Stomach (tissue), 19 donors: ENCODE measurements at places on chromosomes 5 and 9. TPM values are rescaled to one million over a fixed set of nuclear protein-coding genes. Genes with fewer than 3 reads are reported as not detected.

SDHA gene
- 130 TPM for total RNA-seq

FOXD4 gene
- total RNA-seq, result not detected

IL5 gene
- not detected for total RNA-seq

OR1Q1 gene
- not detected for total RNA-seq

ECSCR gene
- total RNA-seq, result 15.2 TPM

POU5F2 gene
- 8.3 TPM for total RNA-seq

FGF18 gene
- total RNA-seq, result not detected

TXNDC8 gene
- total RNA-seq, result not detected

CCDC152 gene
- total RNA-seq, result 1.5 TPM

IL17B gene
- total RNA-seq, result 31.0 TPM

RNF20 gene
- total RNA-seq, result 9.0 TPM

SLC6A7 gene
- not detected for total RNA-seq

DNA sequence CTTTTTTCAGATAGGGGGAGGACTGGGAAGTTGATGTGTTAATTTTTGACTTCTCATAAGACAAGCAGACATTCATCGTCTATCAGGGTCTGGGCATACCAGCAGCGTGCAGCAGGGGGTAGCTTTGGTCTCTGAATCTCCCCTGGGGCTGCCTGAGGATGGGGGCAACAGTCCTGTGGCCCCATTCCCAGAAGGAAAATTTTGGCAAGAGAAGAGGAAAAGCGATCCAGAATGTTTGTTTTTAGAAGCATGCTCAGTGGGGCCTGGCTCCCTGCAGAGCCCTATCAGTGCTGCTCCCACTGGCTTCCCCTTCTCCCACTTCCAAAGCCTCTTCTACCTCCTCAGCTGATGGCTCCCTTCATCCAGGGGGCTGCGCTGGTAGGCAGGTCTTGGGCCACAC, 194.8 kb upstream of the IL12B start:
- peak; percentile 8 for DNase-seq

- no peak for DNase-seq
These were observed 177.2 kb upstream of the TUT7 start for GRCh38 chr9:86531273-86531970.

DNA sequence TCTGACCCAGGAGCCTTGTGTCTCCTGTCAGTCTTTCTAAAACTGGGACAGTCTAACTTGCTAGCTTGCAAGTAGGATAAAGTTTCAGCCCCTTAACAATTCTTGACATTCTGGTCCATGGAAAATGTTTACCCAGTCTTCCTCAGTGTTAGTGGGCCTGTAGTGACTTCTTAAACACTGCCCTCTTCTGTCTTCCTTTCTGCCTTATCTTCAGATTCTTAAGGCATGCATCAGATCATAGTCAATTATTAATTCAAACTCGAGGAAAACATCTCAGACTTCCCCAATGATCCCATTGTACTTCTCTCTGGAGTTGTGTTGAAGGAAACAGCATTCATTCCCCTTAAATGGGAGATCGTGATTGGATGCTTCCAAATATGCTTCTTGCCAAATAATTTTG, 1199.8 kb downstream of the DTWD2 start:
- DNase-seq, result no peak

DNA sequence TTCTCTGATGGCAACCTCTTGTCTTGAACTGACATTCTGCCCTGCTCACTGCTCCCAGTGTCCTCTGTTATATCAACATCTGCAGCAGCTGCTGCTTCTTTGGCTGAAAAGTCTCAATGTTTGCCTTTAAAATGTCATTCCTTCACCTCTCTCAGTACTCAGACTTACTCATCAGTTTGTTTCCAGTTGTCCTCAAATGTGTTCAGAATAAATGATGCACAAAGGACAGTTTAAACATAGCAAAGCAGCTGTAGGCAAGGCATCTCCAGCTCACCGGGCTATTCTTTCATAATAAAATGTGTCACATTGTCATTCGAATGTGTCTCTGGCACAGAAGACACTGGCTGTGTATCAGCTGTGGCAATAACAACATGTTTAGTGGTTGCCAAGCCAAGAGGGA, 590.9 kb upstream of the ZNF608 start:
- no peak for DNase-seq

- no peak for DNase-seq
These were observed 55.9 kb downstream of the SECISBP2 start for GRCh38 chr9:89374176-89374575.

DNA sequence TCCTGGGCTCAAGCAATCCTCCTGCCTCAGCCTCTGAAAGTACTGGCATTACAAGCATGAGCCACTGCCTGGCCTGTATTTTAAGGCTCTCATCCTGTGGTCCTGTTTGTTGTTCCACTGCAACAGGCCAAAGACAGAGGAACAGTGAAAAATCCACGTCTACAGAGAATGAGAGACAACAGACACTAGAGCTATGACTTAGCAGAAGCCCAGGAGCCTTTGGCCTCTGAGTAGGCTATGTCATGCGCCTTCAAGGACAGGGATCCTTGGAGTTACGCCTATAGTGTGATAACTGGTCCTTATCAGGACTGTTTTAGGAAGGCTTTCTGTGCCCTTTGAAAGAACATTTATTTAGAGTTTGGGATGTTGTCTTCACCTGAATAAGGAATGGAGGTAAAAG, 10.5 kb downstream of the POC5 start:
- DNase-seq, result no peak

DNA sequence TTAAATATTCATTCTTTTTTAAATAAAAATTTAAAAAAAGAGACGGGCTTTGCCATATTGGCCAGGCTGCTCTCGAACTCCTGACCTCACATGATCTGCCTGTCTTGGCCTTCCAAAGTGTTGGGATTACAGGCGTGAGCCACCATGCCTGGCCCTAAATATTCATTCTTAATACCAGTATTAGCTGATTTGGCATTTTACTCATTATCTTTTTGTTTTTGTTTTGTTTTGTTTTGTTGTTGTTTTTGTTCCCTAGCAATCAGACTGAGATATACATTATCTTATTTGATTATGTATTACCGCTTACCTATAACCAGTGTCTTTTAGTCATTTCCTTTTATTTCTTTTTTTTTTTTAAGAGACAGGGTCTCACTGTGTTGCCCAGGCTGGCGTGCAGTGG, 37.9 kb downstream of the RNF44 start:
- DNase-seq, result no peak

DNA sequence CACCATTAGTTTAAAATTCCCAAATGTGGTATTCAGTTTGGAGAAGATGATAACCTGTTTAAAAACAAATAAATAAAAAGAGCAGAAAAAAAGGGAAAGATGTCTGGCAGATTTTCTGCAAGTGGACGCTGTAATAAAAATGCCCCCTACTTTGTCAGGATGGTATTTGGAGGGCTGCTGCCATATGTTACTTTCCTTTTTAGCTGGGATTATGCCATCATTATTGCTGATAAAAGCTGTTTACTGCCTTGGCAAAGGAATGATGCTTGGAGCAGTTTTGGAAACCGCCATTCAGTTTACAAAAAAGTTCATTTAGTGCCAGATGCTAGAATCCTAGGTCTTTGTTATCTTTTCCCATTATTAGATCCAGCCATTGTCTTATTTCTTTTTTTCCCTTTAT, 104.8 kb downstream of the PBX3 start:
- no peak for DNase-seq

DNA sequence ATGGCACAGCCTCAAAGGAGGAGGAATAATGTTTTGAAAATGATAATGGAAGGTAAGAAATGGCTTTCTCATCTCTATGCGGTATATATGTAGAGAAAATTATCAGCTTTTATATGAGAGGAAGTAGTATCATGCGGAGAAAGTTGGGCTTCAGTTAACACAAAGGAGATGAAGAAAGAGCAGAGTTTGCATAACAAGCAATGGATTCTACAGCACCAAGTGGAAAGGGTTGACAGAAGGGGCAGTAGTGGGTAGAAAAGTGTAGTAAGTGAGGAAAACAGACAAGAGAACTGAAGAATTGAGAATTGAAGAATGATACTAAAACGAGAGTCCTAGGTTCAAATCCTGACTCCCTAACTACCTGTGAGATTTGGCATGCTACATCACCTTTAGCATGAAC, 51.0 kb downstream of the GNG10 start:
- DNase-seq, result no peak

DNA sequence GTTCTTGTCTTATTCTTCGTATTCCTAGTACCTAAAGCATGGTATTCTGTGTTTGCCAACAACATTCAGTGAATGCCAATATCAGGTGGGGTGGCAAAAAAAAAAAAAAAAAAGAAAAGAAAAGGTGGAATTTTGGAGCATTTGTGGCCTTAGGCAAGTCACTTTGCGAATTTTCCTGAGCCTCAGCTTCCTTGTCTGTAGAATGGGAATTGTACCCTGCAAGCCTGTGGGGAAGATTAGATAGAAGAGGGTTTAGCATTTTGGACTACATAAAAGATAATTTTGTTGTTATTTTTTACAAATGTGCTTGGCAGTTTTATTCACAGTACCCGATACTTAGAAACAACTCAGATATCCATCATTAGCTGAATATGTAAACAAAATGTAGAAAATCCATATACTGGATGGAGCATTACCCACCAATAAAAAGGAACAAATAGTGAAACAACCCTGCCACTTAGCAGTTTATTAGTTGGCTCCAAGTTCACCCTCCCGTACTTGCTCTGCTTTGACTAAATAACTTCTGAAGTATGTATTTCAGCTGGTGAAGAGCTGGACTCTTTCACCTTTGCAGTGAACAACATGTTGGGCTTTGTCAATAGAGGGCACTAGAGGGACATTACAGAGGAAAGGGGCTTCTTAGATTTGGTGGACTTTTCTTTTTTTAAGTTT, 13.6 kb downstream of the UBE2D2 start:
- no peak for DNase-seq

GRCh38 chr9:104494808-104495207, 9.3 kb upstream of the OR13F1 start:
- no peak for DNase-seq

DNA sequence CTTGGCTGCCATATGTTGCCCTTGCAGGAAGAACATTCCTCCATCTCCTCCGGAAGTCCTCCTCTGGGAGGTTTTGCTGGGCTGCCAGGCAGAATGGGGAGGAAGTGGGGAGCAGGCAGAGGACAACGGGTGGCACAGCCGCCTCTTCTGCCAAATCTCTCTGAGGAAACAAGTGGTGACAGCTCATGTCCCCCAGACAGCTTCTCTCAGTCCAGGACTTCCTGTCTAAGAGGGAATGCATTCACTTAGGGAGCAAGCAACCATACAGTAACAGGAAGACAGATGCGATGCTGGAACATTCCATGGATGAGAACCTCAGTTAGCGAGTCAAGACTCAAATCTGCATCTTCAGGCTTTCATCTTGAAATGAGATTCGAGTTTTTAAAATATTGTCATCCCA, 701.0 kb downstream of the SEMA5A start:
- DNase-seq, result no peak

GRCh38 chr5:124528838-124529237, 217.6 kb downstream of the ZNF608 start:
- DNase-seq, result no peak

DNA sequence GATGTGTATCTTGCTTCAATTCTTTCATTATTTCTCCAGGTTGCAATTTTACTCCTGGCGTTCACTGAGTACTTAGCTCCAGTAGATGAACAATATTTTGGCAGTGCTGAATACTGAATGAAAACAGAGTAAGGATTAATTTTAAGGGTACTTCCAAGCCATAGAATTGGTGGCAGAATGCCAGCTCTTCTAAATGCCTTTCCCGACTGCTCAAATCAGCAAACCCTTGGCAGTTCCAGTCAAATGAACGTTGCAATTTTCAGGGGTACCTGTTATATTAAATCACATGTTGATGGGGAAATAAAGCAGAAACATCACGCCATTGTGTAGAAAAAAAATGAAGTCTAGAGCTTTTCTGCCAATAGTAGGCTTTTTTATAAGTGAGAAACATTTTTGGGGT, 282.4 kb upstream of the RPS23 start:
- no peak for DNase-seq

- no peak for DNase-seq
These were observed 1.6 kb downstream of the GTF3C4 start for GRCh38 chr9:132671620-132672412.

GRCh38 chr5:172144291-172144815, 43.7 kb downstream of the STK10 start:
- DNase-seq, result no peak

DNA sequence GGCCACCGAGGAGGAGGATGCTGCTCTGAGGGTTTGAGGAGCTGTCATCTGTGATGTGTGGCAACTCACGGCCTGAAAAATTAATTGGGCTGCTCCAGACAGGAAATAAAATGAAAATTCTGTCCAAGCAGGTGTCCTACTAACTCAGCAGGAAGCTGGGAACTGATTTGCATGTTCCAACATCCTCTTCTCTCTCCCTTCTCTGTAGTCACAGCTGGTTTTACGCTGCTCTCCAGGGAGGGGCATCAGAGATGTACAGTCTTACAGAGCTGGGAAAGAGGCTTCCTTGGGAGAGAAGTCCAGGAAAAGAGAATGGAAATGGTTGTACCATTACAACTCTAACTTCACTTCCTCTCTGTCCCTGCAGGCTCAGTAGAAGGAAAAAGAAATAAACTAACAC, 24.2 kb upstream of the SIL1 start:
- DNase-seq, result no peak

- DNase-seq, result no peak
These were observed 452.0 kb upstream of the DMAC1 start for GRCh38 chr9:8251566-8251965.

GRCh38 chr5:74303578-74303977, 336.9 kb downstream of the ENC1 start:
- DNase-seq, result no peak

GRCh38 chr5:107666051-107666655, 4.6 kb downstream of the EFNA5 start:
- DNase-seq, result no peak

DNA sequence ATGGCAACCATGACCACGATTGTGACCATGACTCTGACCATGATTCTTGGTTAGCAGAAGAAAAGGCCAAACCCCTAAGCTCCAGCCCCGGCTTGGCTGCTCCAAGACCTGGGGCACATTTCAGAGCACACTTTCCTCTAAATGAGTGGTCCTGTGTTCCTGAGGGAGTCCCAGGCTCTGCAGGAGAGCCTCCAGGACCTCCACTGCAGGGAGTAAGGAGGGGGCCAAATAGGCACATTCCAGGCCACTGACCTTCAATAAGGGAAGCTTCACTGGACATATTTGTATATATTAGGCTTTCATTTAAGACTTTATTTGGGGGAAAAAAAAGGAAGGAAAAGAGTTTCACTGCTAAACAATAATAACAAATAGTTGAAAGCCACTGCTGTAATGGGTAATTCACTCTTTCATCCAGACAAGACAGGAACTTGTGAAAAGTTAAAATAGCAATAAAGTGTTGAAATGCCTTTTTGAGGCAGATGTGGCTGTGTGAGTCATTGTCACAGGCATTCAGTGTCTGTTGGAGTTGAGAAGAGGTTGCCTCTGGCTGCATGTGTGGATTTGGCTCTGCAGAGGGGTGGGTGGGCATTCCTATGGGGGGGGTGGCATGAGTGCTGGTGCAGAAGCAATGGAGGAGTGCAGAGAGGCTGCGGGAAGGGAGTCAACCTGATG, 63.9 kb upstream of the TGFBR1 start:
- DNase-seq, result no peak
